Cardiac muscle cell (in vitro differentiated cells and primary cell): ENCODE measurements at places on chromosomes 11 and 22. TPM values are rescaled to one million over a fixed set of nuclear protein-coding genes. Genes with fewer than 3 reads are reported as not detected.

DNA sequence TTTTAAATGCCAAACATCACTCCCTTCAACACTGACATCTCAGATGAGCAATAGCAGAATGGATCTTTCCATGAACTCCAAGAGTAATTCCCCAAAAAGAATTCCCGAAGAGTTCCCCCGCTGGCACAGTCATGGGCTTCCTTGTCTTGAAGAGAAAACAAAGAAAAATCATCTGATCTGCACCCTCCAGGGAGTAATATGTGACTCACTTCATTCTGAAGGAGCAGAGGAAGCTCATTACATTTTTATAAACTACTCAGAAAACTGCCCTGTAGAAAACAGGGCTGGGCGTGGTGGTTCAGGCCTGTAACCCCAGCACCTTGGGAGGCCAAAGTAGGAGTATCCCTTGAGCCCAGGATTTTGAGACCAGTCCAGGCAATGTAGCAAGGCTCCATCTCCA, 35.7 kb downstream of the CELSR1 start:
- DNase-seq: peak; percentile 68

DNA sequence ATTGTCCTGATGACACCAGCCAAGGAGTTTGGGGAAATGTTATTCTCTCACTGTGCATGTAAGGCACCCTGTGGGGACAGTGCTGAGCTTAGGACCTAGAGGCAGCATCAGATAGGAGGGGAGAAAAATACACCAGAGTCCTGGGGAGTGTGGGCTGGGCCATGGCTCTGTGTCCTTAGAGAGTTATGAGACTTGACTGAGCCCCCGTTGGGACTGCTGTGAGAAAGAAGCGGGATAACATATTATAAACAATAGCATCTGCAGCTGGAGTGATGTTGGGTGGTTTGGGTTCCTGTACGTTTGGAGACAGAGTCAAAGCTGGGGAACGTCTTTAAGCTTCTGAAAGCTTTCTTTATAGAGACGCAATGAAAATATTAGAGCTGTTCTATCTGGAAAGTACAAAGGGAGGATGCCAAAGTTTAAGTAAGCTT, 90.9 kb upstream of the CRTAM start:
- DNase-seq: no peak

DNA sequence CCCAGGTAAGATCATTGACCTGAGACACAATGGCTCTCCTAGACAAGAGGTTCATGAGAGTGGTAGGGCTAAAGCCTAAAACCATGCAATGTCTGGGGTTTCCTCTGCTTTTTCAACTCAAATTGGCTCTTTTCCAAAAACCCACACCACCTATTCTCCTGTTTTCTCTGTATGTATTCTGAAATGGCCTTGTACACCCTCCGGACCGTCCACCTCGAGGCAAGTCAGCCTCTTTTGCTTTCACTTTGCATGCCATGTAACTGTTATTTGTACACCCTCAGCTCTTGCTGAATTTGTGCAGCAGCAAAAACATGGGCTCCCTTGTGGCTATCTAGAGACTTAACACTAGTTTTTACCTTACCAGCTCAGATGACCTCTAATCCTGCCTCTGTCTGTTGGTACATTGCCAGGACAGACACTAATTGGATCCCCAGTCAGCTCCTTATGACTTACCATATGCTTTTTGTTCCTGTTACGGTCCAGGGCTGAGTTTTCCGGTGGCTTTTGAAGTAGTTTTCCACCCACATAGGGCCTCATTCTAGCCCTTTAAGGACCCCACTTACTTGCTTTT, 288.0 kb downstream of the SBF2 start:
- DNase-seq: no peak

DNA sequence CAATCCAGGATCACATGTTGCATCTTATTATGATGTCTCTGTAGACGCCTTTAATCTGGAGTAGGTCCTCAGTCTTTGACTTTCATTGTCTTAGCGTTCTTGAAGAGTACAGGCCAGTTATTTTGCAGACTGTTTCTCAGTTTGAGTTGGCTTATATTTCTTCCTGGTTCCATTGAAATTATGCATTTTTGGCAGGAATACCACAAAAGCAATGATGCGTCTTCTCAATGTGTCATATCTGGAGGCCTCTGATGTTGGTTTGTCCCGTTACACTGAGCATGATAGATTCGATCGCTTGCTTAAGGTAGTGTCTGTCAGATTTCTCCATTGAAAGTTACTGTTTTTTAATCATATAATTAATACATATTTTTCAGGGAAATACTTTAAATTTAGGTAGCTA, 30.6 kb downstream of the TECTA start:
- no peak for DNase-seq

DNA sequence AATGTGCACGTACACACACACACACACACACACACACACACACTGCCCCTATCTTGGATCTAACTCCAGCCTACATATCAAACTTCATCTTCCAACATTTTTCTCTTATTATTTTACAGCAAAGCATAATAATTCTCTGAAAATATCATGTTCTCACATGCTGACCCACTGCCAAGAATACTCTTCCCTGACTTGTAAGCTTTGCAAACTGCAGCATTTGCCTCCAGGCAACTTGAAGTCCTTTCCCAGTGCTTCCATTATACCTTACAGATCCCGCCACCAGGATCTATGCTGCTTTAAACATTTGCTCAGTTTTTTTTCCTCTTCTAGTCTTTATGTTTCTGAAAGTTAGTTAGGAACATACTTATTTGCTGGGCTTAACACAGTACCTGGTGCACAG, 483.3 kb upstream of the ARHGAP42 start:
- no peak for DNase-seq

DNA sequence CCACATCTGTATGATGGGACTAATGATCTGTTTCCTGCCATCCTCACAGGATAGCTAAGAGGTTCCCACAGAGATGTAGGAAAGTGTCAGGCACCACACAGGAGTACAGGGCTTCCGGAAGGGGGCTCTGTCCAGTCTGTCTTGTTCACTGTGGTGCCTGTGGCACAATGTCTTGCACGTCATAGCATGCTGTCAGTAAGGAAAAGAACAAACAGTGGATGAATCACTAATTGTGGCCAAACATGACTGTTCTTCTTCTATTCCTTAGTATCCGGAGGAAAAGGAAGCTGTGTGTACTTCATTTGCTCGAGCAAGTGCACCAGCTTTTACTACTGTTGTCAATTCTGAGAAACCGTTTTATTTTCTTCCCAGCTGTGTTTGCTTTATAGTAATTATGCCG, 73.4 kb upstream of the YWHAH start:
- peak; percentile 41 for DNase-seq

DNA sequence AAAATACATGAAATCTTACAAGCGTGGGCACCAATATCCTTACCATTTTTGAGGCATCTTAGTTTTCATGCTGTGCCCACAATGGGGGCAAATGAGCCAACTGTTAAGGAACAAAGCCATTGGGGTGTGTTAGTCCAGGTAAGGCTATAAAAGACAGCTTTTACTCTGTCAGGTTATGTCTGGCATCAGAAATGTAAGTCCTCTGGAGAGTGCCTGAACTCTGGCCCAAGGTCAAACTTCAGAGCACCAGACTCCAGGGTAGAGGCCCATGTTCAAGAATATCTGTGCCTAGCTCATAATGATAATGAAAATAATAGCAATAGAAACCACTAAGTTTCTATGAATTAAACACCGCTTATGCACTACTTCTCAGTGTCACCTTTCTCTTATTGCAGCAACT, 105.5 kb downstream of the CSNK2A3 start:
- DNase-seq: no peak

- no peak for DNase-seq
Observed at GRCh38 chr11:33847251-33847650, 44.6 kb downstream of the LMO2 start.

DNA sequence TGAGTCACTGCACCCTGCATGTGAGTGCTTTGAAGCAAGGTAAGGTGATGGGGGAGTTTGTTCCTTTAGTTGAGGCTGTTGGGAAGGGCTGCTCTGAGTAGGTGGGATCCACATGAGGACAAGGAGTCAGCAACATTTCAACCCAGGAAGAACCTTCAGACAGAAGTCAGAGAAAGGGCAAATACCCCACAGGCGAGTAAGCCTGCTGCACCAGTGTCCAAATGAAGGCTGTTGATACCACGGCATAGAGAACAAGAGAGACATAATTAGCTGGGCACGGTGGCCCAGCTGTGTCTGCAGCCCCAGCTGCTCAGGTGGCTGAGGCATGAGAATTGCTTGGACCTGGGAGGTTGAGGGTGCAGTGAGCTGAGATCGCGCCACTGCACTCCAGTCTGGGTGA, 54.3 kb upstream of the CLMP start:
- no peak for DNase-seq

GRCh38 chr22:49961601-49962011, 1.0 kb downstream of the PIM3 start:
- DNase-seq: peak; percentile 33

DNA sequence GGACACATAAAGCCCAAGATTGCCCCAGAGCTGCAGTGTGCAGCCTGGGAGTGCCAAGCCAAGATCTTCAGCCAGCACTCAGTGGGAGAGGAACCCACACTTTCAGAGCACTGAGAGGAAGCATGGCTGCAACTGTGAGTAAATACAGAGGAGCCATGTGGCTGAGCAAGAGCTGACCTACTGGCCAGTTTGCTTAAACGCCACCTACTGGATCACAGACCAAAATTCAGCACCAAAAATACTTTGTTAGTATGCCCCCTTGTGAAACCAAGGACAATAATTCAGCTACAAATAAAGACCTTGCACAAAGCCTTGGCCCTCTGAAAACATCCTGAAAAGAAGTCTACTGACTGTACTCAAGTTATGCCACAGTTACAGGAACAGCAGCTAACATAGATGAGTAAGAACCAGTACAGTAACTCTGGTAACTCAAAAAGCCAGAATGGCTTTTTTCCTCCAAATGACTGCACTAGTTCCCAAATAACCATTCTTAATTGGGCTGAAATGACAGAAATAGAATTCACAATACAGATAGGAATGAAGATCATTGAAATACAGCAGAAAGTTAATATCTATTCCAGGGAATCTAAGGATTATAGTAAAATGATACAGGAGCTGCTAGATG, 10.1 kb upstream of the OR4A15 start:
- DNase-seq: no peak

Gene TMEM45B
- 0.18 and 0.33 TPM in 2 replicates for total RNA-seq

Gene OR51E2
- not detected in 2 replicates for total RNA-seq

Gene TRIM29
- total RNA-seq: not detected in 2 replicates

Gene APLNR
- total RNA-seq: 9.8 and 16.0 TPM in 2 replicates

Gene USH1C
- total RNA-seq: 0.04 and 0.54 TPM in 2 replicates

Gene EHF
- not detected in 2 replicates for total RNA-seq
